ENCODE measurements at places on chromosomes 5 and 9. TPM values are rescaled to one million over a fixed set of nuclear protein-coding genes. Genes with fewer than 3 reads are reported as not detected.

TMC1 gene
- total RNA-seq: not detected

WNT8A gene
- total RNA-seq: not detected

PLAC8L1 gene
- total RNA-seq: not detected

NR4A3 gene
- total RNA-seq: not detected

PPP2R2B gene
- total RNA-seq: 1.5 TPM

GRCh38 chr9:93900436-93900819 is 54.7 kb downstream of the BARX1 start:
- no peak for DNase-seq

- no peak for DNase-seq
Observed at GRCh38 chr9:129923589-129923988, 88.3 kb downstream of the USP20 start.

DNA sequence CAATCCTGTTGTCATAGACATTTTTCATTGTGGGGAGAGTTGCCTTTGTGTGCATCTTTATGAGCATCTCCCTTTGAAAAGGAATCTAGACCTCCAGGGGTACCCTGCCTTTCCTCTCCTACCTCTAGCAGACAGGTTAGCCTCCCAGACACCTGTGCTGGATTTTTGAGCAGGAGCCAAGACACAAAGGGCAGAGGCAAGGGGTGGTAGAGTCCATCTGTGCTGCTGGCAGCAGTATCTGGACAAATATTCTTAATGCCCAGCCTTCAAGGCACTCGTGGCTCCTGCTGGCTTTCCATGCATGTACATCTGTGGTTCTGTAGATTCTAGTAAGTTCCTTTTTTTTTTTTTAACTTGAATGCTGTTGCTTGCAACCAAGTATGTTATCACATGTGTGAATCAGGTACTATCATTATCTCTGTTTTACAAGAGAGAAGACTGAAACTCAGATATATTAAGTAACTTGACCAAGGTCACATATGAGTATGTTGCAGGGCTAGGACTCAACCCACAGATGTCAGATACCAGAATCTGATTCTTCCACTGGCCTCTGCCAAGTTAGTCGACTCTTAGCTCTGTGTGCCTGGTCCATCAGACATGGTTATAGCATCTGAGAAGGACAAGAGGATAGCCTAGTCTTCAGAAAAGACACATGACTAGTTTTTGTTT is 32.9 kb upstream of the GPR151 start:
- DNase-seq: no peak

- no peak for DNase-seq
Observed at GRCh38 chr5:136090319-136090718, 42.3 kb upstream of the SMAD5 start.

GRCh38 chr5:65924366-65925043 is 1.9 kb upstream of the ERBIN start:
- DNase-seq: peak; percentile 64

- DNase-seq: no peak
Observed at GRCh38 chr9:110257956-110258355, 1.6 kb upstream of the TXN start.

DNA sequence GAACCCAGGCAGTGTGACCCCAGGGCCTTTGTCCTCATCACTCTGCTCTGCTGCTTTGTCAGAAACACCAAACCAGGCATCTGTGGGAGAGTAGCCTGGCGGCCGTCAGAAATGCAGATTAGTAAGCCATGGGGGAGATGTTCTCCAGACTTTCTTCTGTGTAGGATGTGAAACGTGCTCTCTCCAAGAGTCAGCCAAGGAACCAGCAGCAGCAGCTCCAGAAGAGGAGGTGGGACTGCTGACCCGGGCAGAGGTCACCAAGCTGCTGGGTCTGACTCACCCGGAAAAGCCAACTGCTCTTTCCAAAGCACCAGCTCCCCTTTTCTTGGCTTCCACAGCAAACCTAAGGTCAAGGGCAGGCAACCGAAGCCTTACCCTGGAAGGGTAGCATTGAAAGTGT is 14.4 kb upstream of the ABLIM3 start:
- no peak for DNase-seq

DNA sequence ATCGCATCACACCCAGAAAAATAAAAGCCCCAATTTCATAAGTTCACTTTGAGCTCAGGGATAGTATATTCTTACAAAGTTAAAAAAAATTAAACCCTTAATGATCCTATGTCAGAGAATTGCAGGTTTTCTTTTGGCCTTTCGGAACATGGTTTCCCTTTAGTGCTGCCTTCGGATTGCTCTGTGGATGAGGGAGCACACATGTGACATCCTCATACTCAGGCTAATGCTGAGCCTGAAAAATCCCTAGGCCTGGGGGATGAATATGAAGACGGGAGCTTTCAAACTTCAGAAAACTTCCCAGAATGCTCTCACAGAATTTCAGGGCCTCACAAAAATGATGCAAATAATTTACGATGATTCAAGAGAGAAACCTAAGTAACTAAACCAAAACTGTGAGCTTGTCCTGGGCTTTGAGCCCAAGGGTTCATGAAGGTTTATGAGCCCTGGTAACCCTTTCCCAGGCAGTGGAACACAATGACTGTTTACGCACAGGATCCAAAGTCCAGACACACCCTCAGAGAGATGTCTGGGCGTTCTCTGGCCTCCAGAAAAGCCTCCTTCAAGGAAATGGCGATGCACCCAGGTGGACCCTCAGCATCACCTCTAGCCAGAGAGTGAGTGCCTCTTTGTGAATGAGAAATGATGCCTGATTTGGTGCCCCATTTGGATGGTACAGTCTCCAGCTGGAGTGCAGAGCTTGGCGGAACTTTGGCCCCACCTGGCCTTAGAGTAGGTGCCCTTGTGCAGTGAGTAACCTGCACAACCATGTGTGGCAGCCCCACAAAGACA is 145.4 kb downstream of the ENTREP1 start:
- no peak for DNase-seq

- no peak for DNase-seq
Observed at GRCh38 chr5:122790354-122791103, 15.6 kb downstream of the SNX2 start.

DNA sequence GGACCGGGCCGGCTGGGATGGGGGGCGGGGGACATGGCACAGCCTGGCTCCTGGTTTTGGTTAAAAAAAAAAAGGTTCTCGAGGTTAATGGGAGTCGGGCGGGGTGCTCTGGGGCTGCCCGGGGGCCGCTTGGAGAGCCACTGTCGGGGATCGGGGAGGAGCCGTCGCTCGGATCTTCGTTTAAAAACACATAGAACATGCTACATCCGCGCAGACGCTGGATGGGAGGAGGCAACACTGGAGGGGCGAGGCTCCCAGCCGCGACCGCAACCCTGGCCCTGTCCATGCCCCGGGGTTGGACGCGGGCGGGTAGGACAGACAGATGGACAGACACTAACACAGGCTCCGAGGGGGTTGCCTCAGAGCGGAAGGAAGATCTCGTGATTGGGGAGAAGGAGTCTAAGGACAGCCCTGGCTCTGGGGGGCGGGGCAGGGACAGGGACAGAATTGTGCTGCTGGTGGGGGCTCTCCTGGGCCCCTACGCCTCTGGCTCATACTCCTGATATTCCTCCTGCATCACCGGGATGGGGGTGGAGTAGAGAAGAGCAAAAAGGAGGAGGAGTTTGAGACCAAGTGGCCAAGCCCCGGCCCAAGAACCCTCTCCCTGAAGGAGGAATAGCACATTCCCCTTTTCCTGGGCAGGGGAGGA is 9.9 kb downstream of the SNCB start:
- no peak for DNase-seq

DNA sequence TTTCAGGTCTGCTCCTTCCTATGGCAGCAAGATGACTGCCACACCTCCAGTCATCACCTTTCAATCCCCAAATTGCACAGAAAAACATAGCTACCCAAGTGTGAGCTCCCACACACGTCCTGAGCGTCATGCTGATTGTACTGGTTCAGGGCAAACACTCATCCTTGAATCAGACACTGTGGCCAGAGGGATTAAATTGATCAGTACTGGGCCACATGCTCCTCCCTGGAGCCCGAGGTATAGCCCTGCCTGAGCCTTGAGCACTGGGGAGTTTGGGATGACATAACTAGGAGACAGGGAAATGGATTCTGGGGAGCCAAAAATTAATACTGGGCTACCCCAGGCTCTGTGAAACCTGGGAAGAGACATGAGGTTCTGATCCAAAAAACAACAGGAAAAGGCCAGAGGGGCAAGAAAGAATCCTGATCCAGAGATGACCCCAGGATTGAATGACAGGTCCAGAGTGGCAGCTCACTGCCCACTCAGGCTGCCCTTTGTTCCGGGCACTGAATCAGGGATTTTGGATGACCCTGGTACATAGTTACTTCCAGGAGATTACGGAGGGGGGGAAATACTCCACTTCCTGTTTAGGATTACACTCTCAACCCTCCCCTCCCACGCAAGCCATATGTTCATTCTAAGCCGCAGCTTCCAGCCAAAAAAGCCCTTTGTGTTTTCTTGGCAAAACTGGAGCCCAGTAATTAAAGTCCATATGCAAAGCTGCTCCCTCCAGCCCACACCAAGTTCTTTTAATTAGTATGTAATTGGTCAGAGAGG is 141.6 kb upstream of the SPRY4 start:
- DNase-seq: no peak
